ENCODE measurements at places on chromosomes 1 and 21. TPM values are rescaled to one million over a fixed set of nuclear protein-coding genes. Genes with fewer than 3 reads are reported as not detected.

GRCh38 chr1:33606272-33606671 lies 133.8 kb downstream of the ZSCAN20 start:
- no peaks in the 10 kb centered on the region for H3K4me1 ChIP-seq
- no peak for DNase-seq
- H3K27me3 ChIP-seq = no peaks in the 10 kb centered on the region
- no peaks in the 10 kb centered on the region for H3K36me3 ChIP-seq
- H3K27ac ChIP-seq = no peak overlapping the region
- no peak overlapping the region for H3K4me3 ChIP-seq

GRCh38 chr1:117698398-117699160 lies 92.7 kb downstream of the TENT5C start:
- no peak overlapping the region for H3K27ac ChIP-seq
- no peak overlapping the region for H3K4me3 ChIP-seq
- H3K36me3 ChIP-seq = no peaks in the 10 kb centered on the region
- no peaks in the 10 kb centered on the region for H3K27me3 ChIP-seq
- H3K4me1 ChIP-seq = no peaks in the 10 kb centered on the region

GRCh38 chr21:31248598-31248997 lies 95.5 kb downstream of the TIAM1 start:
- DNase-seq = no peak
- H3K36me3 ChIP-seq = peaks cover 4% of the 10 kb centered on the region
- no peaks in the 10 kb centered on the region for H3K27me3 ChIP-seq
- H3K27ac ChIP-seq = no peak overlapping the region
- no peak overlapping the region for H3K4me3 ChIP-seq

The PRDM16 gene
- 19.2 TPM for total RNA-seq

- no peak for DNase-seq
- H3K4me1 ChIP-seq = no peaks in the 10 kb centered on the region
- H3K4me3 ChIP-seq = no peak overlapping the region
- no peak overlapping the region for H3K27ac ChIP-seq
Observed at GRCh38 chr1:36696261-36696940, 213.7 kb upstream of the CSF3R start.

The LAD1 gene
- total RNA-seq = 35.3 TPM

DNA sequence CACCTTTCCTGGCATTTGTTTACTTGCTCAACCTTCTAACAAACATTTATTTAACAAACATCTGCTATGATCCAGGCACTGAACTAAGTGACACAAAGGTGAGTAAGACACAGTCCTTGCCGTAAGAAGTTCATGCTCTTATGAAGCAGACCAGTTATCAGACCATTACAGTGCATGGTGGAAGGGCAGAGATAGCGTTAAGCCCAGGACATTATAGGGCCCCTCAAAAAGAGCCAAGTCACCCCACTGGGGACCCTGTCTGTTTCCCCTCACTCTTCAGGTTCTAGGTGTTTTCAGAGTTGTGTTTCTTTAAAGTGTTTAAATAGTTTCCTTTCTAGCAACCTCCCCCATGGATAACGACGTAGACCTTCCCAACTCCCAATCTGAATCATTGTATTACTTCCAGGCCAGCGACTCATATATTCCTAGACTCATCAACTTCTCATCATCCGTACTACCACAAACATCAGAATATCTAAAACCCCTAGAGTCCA lies 39.3 kb downstream of the TCP10L start:
- H3K4me1 ChIP-seq = no peaks in the 10 kb centered on the region
- H3K27me3 ChIP-seq = no peaks in the 10 kb centered on the region
- DNase-seq = no peak
- H3K36me3 ChIP-seq = no peaks in the 10 kb centered on the region

- no peaks in the 10 kb centered on the region for H3K36me3 ChIP-seq
- DNase-seq = no peak
- H3K4me1 ChIP-seq = no peaks in the 10 kb centered on the region
- H3K27ac ChIP-seq = no peak overlapping the region
- H3K27me3 ChIP-seq = no peaks in the 10 kb centered on the region
Observed at GRCh38 chr1:216614011-216614934, 109.0 kb downstream of the ESRRG start.

The KLHDC9 gene
- total RNA-seq = 7.2 TPM

The MRAP gene
- total RNA-seq = not detected

- DNase-seq = no peak
- peak overlapping the region; percentile 50 for H3K4me3 ChIP-seq
- H3K4me1 ChIP-seq = peaks cover 20% of the 10 kb centered on the region
- no peaks in the 10 kb centered on the region for H3K36me3 ChIP-seq
Observed at GRCh38 chr1:110875216-110875731, 2.3 kb downstream of the CD53 start.

The SVBP gene
- total RNA-seq = 20.8 TPM

GRCh38 chr1:112359961-112360767 lies 35.9 kb upstream of the CTTNBP2NL start:
- H3K36me3 ChIP-seq = no peaks in the 10 kb centered on the region
- peak; percentile 62 for DNase-seq
- H3K27ac ChIP-seq = peak overlapping the region; percentile 90

The ADAM30 gene
- not detected for total RNA-seq

DNA sequence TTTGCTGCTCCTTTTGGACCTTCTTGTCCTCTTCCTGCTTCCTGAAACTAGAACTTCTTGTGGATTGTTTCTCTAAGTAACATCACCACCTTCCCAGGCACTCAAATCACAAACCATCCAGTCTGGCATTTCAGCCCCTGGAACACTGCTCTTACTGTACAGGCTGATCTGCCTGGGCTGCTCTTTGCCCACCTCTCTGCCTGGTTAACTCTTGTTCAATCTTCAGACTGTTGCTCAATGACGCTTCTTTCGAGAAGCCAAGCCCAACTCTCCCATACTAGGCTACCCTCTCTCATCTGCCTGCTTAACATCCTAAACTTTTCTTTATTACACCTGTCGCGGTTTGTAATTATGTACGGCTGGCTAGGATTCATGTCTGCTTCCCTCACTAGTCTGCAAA lies 657 bp downstream of the DIO1 start:
- no peak overlapping the region for H3K27ac ChIP-seq
- no peak for DNase-seq
- no peaks in the 10 kb centered on the region for H3K36me3 ChIP-seq
- no peak overlapping the region for H3K4me3 ChIP-seq
- H3K27me3 ChIP-seq = no peaks in the 10 kb centered on the region
- H3K4me1 ChIP-seq = peaks cover 25% of the 10 kb centered on the region

- peaks cover 11% of the 10 kb centered on the region for H3K4me1 ChIP-seq
- no peak overlapping the region for H3K27ac ChIP-seq
- H3K27me3 ChIP-seq = no peaks in the 10 kb centered on the region
- DNase-seq = no peak
- H3K4me3 ChIP-seq = no peak overlapping the region
Observed at GRCh38 chr1:214451596-214451995, 99.8 kb downstream of the PTPN14 start.

The C1orf185 gene
- not detected for total RNA-seq

The CR2 gene
- total RNA-seq = 0.09 TPM

DNA sequence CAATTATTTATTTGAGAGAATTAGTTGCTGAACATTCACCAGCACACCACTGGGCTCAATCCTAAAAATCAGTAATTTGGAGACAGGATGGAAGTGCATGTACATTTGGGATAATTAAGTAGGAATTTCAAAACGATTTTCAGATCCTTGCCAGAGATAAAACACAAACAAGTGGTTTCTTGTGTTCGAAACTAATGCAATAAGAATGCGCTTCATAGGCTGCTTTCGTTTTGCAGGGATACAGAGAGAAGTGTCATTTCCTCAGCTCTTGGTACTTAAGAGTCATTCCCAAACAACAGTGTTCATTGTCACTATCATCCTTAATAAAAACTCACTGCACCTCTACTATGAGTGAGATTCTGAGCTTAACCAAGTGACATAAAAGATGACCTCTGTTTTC lies 20.6 kb upstream of the USP24 start:
- no peaks in the 10 kb centered on the region for H3K36me3 ChIP-seq
- no peak overlapping the region for H3K4me3 ChIP-seq
- DNase-seq = no peak
- no peaks in the 10 kb centered on the region for H3K4me1 ChIP-seq
- no peaks in the 10 kb centered on the region for H3K27me3 ChIP-seq

DNA sequence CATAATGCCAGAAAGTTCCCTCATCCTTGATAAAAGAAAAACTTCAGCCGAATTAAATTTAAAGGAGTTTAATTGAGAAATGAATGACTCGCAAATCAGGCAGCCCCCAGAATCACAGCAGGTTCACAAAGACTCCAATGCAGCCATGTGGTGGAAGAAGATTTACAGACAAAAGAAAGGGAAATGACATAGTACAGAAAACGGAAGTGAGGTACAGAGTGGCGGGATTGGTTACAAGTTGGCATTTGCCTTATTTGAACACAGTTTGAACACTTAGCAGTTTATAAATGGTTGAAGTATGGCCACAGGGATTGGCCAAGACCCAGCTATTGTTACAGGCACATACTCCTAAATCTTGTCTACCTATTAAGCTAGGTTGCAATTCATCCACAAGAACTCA lies 46.6 kb downstream of the HIVEP3 start:
- H3K4me3 ChIP-seq = no peak overlapping the region
- no peaks in the 10 kb centered on the region for H3K27me3 ChIP-seq
- no peaks in the 10 kb centered on the region for H3K36me3 ChIP-seq

- H3K4me1 ChIP-seq = no peaks in the 10 kb centered on the region
- DNase-seq = no peak
- no peaks in the 10 kb centered on the region for H3K36me3 ChIP-seq
- no peak overlapping the region for H3K4me3 ChIP-seq
- no peak overlapping the region for H3K27ac ChIP-seq
- H3K27me3 ChIP-seq = no peaks in the 10 kb centered on the region
Observed at GRCh38 chr1:239394107-239394506, 7.7 kb downstream of the CHRM3 start.

GRCh38 chr1:21618561-21619374 lies 50.4 kb downstream of the RAP1GAP start:
- peaks cover 16% of the 10 kb centered on the region for H3K4me1 ChIP-seq
- no peak overlapping the region for H3K27ac ChIP-seq
- H3K36me3 ChIP-seq = no peaks in the 10 kb centered on the region
- no peak overlapping the region for H3K4me3 ChIP-seq
- DNase-seq = no peak

DNA sequence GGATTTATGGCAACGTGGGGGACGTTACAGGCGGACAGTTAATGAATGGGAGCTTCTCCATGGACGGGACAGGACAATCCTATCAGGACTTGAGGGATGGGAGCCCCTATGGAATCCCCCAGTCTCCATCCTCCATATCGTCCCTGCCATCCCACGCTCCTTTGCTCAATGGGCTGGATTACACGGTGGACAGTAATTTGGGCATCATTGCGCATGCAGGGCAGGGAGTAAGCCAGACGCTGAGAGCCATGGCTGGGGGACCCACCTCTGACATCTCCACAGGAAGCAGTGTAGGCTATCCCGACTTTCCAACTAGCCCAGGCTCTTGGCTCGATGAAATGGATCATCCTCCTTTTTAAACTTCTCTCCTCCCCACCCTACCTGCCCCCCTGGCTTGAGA lies 44.2 kb downstream of the LHX4 start:
- DNase-seq = no peak
- H3K4me3 ChIP-seq = no peak overlapping the region
- H3K27me3 ChIP-seq = no peaks in the 10 kb centered on the region
- H3K36me3 ChIP-seq = peaks cover 10% of the 10 kb centered on the region
- H3K4me1 ChIP-seq = no peaks in the 10 kb centered on the region

GRCh38 chr1:15525050-15526020 lies 1.3 kb upstream of the DNAJC16 start:
- DNase-seq = peak; percentile 99
- peaks cover 37% of the 10 kb centered on the region for H3K4me1 ChIP-seq
- H3K4me3 ChIP-seq = peak overlapping the region; percentile 83
- H3K27ac ChIP-seq = peak overlapping the region; percentile 90
- peaks cover 2% of the 10 kb centered on the region for H3K36me3 ChIP-seq

- DNase-seq = no peak
- H3K27ac ChIP-seq = no peak overlapping the region
- H3K36me3 ChIP-seq = no peaks in the 10 kb centered on the region
- no peaks in the 10 kb centered on the region for H3K4me1 ChIP-seq
- H3K4me3 ChIP-seq = no peak overlapping the region
- H3K27me3 ChIP-seq = no peaks in the 10 kb centered on the region
Observed at GRCh38 chr1:232249861-232250777, 379.8 kb downstream of the SIPA1L2 start.

DNA sequence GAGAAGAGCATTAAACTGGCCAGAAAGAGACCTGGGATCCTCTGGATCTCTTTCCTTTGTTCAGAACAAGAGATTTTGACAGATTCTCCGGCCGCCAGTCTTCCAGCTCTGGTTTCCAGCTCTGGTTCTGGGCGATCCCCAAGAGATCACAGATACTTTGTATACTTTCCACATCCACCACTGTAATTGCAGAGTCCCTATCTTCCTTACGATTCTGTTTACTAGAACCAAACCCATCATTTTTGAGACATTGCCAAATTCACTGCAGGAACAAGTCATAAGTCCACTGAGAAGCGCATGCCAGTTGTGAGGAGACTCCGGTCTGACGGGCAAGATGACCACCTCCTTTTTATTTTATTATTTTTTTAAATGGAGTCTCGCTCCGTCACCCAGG lies 505.2 kb downstream of the SMYD3 start:
- DNase-seq = no peak
- H3K27me3 ChIP-seq = no peaks in the 10 kb centered on the region
- H3K4me1 ChIP-seq = no peaks in the 10 kb centered on the region
- no peak overlapping the region for H3K4me3 ChIP-seq
- no peak overlapping the region for H3K27ac ChIP-seq
- no peaks in the 10 kb centered on the region for H3K36me3 ChIP-seq

GRCh38 chr21:35982717-35983116 lies 77.6 kb downstream of the SETD4 start:
- H3K27me3 ChIP-seq = peaks cover 8% of the 10 kb centered on the region
- H3K4me1 ChIP-seq = no peaks in the 10 kb centered on the region
- H3K36me3 ChIP-seq = no peaks in the 10 kb centered on the region
- no peak for DNase-seq
- no peak overlapping the region for H3K4me3 ChIP-seq

DNA sequence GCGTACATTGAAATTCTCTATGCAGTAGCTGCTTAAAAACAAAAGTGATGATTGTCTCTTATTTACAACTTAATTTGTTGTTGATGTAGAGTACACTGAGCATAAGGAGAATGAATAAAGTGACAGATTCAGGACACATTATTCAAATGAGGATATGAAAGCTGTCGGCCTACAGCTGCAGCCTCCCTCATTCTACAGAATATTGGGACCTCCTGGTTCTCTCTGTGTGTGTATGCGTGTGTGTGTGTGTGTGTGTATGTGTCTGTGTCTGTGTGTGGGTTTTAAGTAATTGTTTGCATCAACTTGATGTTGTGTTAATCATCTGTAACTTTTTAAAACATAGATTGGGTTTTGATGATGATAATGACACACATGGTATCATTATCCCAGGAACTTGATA lies 17.9 kb downstream of the PROX1 start:
- no peak overlapping the region for H3K27ac ChIP-seq
- H3K4me1 ChIP-seq = no peaks in the 10 kb centered on the region
- H3K27me3 ChIP-seq = no peaks in the 10 kb centered on the region
- no peak overlapping the region for H3K4me3 ChIP-seq
- DNase-seq = no peak

- no peak overlapping the region for H3K4me3 ChIP-seq
- DNase-seq = no peak
- H3K36me3 ChIP-seq = no peaks in the 10 kb centered on the region
- H3K27me3 ChIP-seq = no peaks in the 10 kb centered on the region
Observed at GRCh38 chr1:40662151-40662550, 3.3 kb downstream of the RIMS3 start.

The TMCC2 gene
- 3.0 TPM for total RNA-seq

- H3K36me3 ChIP-seq = no peaks in the 10 kb centered on the region
- H3K4me3 ChIP-seq = no peak overlapping the region
- H3K27ac ChIP-seq = peak overlapping the region; percentile 56
- no peaks in the 10 kb centered on the region for H3K4me1 ChIP-seq
Observed at GRCh38 chr1:94383966-94384408, 34.2 kb upstream of the ABCD3 start.

Measured in lower lobe of right lung (tissue), 2 donors.